ENCODE measurements at places on chromosomes 6 and 20. TPM values are rescaled to one million over a fixed set of nuclear protein-coding genes. Genes with fewer than 3 reads are reported as not detected.

TCF19 gene
- polyA plus RNA-seq, result 20.1 TPM

COX4I2 gene
- 2.3 TPM for polyA plus RNA-seq

HLA-DPA1 gene
- 19.6 TPM for polyA plus RNA-seq

SNTA1 gene
- 9.0 TPM for polyA plus RNA-seq

SLC22A16 gene
- polyA plus RNA-seq, result 0.33 TPM

PLEKHG1 gene
- 36.5 TPM for polyA plus RNA-seq

PDYN gene
- 0.30 TPM for polyA plus RNA-seq

ITPR3 gene
- 9.0 TPM for polyA plus RNA-seq

KIAA1755 gene
- 4.1 TPM for polyA plus RNA-seq

GRM1 gene
- polyA plus RNA-seq, result 0.20 TPM

TAAR6 gene
- polyA plus RNA-seq, result 0.15 TPM

HTR1B gene
- polyA plus RNA-seq, result 0.69 TPM

FAM209B gene
- 0.39 TPM for polyA plus RNA-seq

PTCRA gene
- polyA plus RNA-seq, result 0.36 TPM

OPN5 gene
- 1.1 TPM for polyA plus RNA-seq

PRR18 gene
- 0.30 TPM for polyA plus RNA-seq

BTNL2 gene
- 0.52 TPM for polyA plus RNA-seq

CGA gene
- not detected for polyA plus RNA-seq

HAO1 gene
- polyA plus RNA-seq, result not detected

BMP5 gene
- polyA plus RNA-seq, result 3.6 TPM

PAQR8 gene
- 22.9 TPM for polyA plus RNA-seq

SMOC2 gene
- polyA plus RNA-seq, result 35.5 TPM

DBNDD2 gene
- 25.6 TPM for polyA plus RNA-seq

MROH8 gene
- polyA plus RNA-seq, result 5.8 TPM

PAX1 gene
- not detected for polyA plus RNA-seq

FAM217A gene
- 1.00 TPM for polyA plus RNA-seq

SIRPA gene
- polyA plus RNA-seq, result 29.2 TPM

BFSP1 gene
- 3.6 TPM for polyA plus RNA-seq

HLA-DOB gene
- polyA plus RNA-seq, result 0.13 TPM

AIF1 gene
- polyA plus RNA-seq, result 85.6 TPM

SEMG1 gene
- not detected for polyA plus RNA-seq

NAA20 gene
- polyA plus RNA-seq, result 105 TPM

ECT2L gene
- polyA plus RNA-seq, result 0.19 TPM

SOD2 gene
- polyA plus RNA-seq, result 126 TPM

GHRH gene
- not detected for polyA plus RNA-seq

ZBTB2 gene
- 19.5 TPM for polyA plus RNA-seq

THEMIS gene
- not detected for polyA plus RNA-seq

ENPP4 gene
- polyA plus RNA-seq, result 16.1 TPM

C6orf58 gene
- 1.2 TPM for polyA plus RNA-seq
